ENCODE measurements at places on chromosomes 3 and 15. TPM values are rescaled to one million over a fixed set of nuclear protein-coding genes. Genes with fewer than 3 reads are reported as not detected.

- no peak overlapping the region for H3K4me3 ChIP-seq
- peaks cover 1% of the 10 kb centered on the region for H3K27me3 ChIP-seq
- no peaks in the 10 kb centered on the region for H3K4me1 ChIP-seq
- H3K36me3 ChIP-seq = no peaks in the 10 kb centered on the region
These were observed 56.1 kb upstream of the C3orf49 start for GRCh38 chr3:63762934-63763550.

DNA sequence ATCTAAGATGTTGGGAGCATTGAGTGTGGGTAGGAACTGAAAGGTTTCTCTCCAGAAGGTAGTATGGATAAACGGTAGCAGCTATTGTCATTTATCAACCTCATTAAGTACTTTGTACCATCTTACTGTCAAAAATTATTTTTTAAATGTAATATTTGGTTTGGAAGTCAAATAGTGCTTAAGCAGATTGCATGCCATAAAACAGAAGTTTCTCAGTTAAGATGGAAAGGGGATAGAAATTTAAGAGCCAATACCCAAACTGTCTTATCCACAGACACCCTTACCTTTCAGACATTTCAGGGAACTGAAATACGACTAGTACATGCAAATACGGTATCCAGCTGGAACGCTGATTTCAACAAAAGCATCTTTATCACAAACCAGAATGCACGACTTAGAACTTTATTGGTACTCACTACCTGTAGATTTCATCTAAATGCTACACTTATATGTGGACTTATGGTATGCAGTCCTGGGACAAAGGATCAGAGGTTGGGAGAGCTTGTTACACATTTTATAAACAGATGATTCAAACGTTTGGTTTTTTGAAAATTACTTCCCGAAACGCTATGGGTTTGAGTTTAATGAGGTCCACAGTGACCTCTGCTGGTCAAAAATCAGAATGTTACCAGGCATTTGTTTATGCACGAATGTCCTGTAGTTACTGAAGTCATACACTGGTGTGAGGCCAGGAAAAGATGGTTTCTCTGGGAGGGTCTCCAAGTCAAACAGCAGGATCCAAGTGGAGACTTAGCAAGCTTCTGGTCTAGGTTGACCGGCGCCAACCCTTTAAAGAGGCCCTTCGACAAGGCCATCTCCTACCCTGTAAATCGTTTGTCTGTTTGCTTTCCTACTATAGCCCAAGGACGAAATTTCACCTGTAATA, 45.7 kb upstream of the DUT start:
- H3K36me3 ChIP-seq = no peaks in the 10 kb centered on the region
- H3K4me3 ChIP-seq = no peak overlapping the region
- H3K27me3 ChIP-seq = no peaks in the 10 kb centered on the region
- no peak overlapping the region for H3K27ac ChIP-seq
- H3K4me1 ChIP-seq = no peaks in the 10 kb centered on the region

DNA sequence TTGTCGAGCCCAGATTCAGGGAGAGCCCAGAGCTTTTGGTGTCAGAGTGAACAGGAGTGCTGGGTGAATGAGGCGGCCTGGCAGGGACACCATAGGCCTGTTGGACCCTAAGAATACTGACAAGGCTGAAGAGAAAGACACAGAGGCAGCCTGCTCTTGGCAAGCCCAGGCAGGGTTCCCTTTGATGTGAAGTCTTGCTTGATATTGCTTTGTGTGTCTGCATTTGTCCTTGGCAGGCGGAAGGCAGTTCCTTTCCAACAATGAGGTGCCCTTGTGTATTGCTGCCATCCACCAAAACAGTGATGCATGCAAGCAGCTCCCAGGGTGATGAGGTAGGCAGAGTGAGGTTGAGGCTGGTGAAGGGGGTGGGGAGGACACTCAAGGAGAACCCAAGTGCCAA, 152.7 kb upstream of the TSC22D2 start:
- H3K4me1 ChIP-seq = peaks cover 13% of the 10 kb centered on the region
- no peaks in the 10 kb centered on the region for H3K36me3 ChIP-seq
- H3K27ac ChIP-seq = no peak overlapping the region
- no peak for DNase-seq
- H3K4me3 ChIP-seq = no peak overlapping the region
- H3K27me3 ChIP-seq = peaks cover 1% of the 10 kb centered on the region

DNA sequence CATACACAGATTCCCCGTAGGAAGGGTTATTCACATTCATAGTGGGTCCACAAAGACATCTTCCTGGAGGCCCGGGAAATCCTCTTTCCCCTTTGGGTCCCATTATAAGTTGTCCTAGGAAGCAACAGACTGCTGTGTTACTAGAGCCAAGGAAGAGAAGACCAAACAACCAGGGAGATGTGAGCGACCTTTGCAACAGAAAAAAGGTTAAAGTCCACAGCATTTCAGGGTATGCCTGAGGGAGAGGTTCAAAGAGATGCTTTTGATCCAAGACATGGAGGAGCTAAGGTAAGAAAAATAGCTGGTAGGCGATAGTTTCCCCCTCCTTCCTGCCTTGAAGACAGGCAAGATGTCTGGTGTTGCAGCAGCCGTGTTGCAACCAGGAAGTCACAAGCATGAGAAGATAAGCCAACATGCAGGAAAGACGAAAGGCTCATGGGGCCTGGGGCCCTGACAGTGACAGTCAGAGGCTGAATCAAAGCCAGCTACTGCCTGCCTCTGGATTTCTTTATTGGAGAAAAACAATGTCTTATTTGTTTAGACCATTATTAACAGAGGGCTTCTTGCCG, 30.9 kb downstream of the EAF1 start:
- H3K4me1 ChIP-seq = peaks cover 3% of the 10 kb centered on the region
- no peak overlapping the region for H3K4me3 ChIP-seq
- H3K27me3 ChIP-seq = peaks cover 4% of the 10 kb centered on the region
- H3K36me3 ChIP-seq = peaks cover 3% of the 10 kb centered on the region

- H3K4me1 ChIP-seq = peaks cover 3% of the 10 kb centered on the region
- no peak overlapping the region for H3K4me3 ChIP-seq
- no peak for DNase-seq
These were observed 26.3 kb downstream of the CDAN1 start for GRCh38 chr15:42710662-42711061.

Gene NUSAP1
- total RNA-seq = 16.9 TPM

DNA sequence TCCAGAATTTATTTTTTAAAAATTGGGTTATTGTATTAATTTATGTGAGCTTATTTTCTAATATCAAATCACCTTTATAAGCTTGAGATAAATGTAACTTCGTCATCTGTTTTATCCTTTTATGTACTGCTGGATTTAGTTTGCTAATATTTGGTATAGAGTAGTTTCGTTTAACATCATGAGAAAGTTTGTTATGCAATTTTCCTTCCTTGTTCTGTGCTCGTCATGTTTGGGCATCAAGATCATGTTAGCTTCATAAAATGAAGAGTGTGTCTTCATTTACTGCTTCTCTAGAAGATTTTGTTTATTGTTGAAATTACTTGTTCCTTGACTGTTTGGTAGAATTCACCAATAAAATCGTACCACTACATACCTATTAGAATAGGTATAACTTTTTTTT, 262.1 kb upstream of the SATB1 start:
- H3K4me1 ChIP-seq = no peaks in the 10 kb centered on the region
- H3K27me3 ChIP-seq = peaks cover 1% of the 10 kb centered on the region
- no peak overlapping the region for H3K4me3 ChIP-seq
- no peaks in the 10 kb centered on the region for H3K36me3 ChIP-seq
- no peak for DNase-seq
- no peak overlapping the region for H3K27ac ChIP-seq

DNA sequence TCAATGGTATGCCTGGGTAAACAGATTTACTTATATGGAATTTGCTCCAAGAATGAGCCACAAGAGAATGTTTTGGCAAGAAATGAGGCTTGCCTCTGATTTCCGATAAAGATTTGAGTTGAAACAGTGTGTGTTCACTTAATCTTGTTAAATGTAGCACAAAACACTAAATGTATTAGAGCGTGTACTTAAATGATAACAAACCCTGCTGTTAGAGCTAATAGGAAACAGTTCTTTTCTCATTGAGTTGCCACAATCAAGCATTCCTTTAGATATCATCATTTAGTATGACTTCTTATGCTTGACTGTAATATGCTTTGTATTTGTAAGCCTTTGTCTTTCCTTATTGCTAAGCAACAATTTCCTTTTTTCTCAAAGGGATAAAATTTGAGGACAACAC, 353.6 kb upstream of the ZNF717 start:
- H3K4me3 ChIP-seq = no peak overlapping the region
- no peaks in the 10 kb centered on the region for H3K27me3 ChIP-seq
- no peak overlapping the region for H3K27ac ChIP-seq
- H3K36me3 ChIP-seq = no peaks in the 10 kb centered on the region
- H3K4me1 ChIP-seq = no peaks in the 10 kb centered on the region

DNA sequence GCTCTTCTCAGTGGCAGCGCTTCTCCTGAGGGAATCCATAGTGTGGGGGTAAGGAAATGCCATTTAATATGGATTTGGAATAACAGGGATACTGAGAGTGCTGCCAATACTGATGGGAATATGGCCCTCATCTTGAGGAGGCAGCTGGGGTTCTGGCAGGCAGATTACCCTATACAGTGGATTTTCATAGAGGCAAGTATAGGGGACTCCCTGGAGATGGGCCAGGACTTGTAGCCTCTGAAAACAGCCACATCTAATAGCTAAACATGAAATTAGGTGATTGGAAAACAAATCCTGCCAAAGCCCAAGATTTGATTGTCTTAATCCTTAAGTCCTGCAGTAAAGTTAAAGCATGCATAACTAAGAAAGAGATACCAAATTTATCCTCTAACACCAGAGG, 30.9 kb downstream of the DPH3 start:
- no peak overlapping the region for H3K27ac ChIP-seq
- no peaks in the 10 kb centered on the region for H3K36me3 ChIP-seq
- no peak for DNase-seq
- no peaks in the 10 kb centered on the region for H3K4me1 ChIP-seq
- H3K4me3 ChIP-seq = no peak overlapping the region

Gene MESP1
- not detected for total RNA-seq

GRCh38 chr3:112897791-112898190, 51.1 kb upstream of the CD200R1L start:
- no peaks in the 10 kb centered on the region for H3K27me3 ChIP-seq
- no peak overlapping the region for H3K4me3 ChIP-seq
- H3K4me1 ChIP-seq = no peaks in the 10 kb centered on the region
- H3K36me3 ChIP-seq = no peaks in the 10 kb centered on the region

Gene TFRC
- total RNA-seq = 23.5 TPM

- H3K4me1 ChIP-seq = no peaks in the 10 kb centered on the region
- no peaks in the 10 kb centered on the region for H3K36me3 ChIP-seq
- no peak for DNase-seq
- no peak overlapping the region for H3K4me3 ChIP-seq
- H3K27me3 ChIP-seq = no peaks in the 10 kb centered on the region
These were observed 268.7 kb downstream of the EDEM1 start for GRCh38 chr3:5456199-5456598.

DNA sequence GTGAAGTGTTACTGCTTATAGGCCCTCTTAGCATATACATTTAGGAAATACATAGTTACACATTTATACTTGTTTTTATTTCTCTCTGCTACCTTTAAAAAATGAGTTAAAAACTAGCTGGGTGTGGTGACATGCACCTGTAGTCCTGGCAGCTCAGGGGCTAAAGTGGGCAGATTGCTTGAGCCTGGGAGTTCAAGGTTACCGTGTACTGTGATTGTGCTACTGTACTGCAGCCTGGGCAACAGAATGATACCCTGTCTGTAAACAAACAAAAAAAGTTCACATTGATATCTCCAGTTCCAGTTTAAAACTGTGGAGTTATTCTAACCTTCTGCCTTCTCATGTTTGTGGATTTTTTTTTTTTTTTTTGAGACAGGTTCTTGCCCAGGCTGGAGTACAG, 12.1 kb downstream of the PDCD6IP start:
- no peak overlapping the region for H3K4me3 ChIP-seq
- H3K4me1 ChIP-seq = peaks cover 33% of the 10 kb centered on the region
- H3K27ac ChIP-seq = no peak overlapping the region
- DNase-seq = no peak
- peaks cover 15% of the 10 kb centered on the region for H3K36me3 ChIP-seq
- H3K27me3 ChIP-seq = peaks cover 4% of the 10 kb centered on the region

DNA sequence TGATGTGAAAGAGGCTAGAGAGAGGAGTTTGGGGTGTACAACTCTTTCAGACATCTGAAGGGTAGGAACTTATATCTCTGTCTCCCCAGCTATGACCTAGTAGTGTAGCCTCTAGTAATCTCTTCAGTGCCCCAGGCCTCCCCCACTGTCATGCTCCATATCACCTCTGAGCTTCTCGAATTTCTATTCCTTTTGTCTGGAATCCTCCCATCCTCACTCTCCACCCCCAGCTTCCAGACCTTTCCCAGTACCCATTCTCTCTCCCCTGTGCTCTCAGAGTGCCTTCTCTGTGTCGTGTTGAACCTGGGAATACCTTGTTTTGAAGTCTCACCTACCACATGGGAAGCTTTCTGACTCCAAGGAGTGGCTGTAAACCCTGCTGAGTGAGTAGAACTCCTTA, 3.6 kb upstream of the RBPMS2 start:
- no peak overlapping the region for H3K4me3 ChIP-seq
- H3K36me3 ChIP-seq = peaks cover 4% of the 10 kb centered on the region
- H3K27me3 ChIP-seq = peaks cover 12% of the 10 kb centered on the region
- no peak overlapping the region for H3K27ac ChIP-seq

DNA sequence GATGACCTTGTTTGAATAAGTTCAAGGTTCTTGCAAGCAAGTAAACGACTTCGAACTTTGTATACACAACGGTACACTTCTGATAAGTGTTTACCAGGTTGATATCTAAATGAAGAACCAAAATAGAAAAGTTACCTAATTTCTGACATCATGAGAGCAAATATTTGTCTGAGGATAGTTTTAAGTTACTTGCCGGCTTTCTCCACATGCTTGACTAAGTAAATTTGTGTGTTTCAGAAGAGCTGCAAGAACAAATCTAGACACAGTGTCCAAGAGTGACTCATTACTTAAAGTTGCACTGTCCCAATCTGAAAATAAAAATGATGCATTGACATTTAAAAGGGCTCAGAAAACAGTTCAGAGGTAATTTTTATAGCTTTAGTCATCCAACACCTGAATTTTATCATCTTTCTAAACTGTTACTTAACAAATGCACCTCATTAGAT, 115.1 kb downstream of the HERC1 start:
- no peak overlapping the region for H3K4me3 ChIP-seq
- DNase-seq = no peak
- H3K4me1 ChIP-seq = no peaks in the 10 kb centered on the region
- H3K36me3 ChIP-seq = peaks cover 15% of the 10 kb centered on the region
- no peaks in the 10 kb centered on the region for H3K27me3 ChIP-seq

Gene RAB27A
- 19.4 TPM for total RNA-seq

DNA sequence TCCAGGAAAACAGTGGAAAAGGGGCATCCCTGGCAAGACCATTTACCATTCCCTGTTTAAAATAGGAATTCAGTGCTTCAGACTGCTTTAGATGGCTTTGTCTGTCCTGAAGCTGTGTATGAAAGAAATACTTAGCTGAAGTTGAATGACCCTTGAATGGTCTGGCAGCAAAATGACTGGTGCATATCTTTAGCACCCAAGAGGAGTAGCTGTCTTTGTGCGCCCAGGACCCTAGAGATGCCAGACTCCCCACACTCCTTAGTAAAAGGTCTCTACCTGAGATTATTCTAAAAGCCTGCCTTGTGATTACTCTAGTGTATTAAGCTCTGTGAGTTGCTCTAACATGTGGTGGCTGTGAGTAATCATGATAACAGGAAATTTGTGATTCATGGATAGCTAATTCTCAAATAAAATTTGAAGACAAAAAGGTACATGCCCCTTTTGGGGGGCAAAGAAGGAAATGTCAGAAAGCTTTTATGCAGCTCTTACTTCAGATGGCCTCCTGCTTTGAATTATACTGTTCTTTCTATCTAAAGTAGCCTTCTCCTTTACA, 3.2 kb downstream of the MAPKBP1 start:
- H3K36me3 ChIP-seq = peaks cover 4% of the 10 kb centered on the region
- no peak overlapping the region for H3K4me3 ChIP-seq
- no peak overlapping the region for H3K27ac ChIP-seq
- DNase-seq = no peak

- no peak for DNase-seq
- H3K36me3 ChIP-seq = no peaks in the 10 kb centered on the region
- no peaks in the 10 kb centered on the region for H3K4me1 ChIP-seq
- H3K27me3 ChIP-seq = no peaks in the 10 kb centered on the region
- H3K27ac ChIP-seq = no peak overlapping the region
These were observed 27.3 kb upstream of the UBE2E1 start for GRCh38 chr3:23778446-23778845.

Gene APOD
- total RNA-seq = 5.0 TPM
